ENCODE measurements at places on chromosomes 3 and 15. TPM values are rescaled to one million over a fixed set of nuclear protein-coding genes. Genes with fewer than 3 reads are reported as not detected.

C3orf70 gene
- 44.5 TPM for total RNA-seq

ARRDC4 gene
- 16.9 TPM for total RNA-seq

SMCO1 gene
- not detected for total RNA-seq

- no peak for DNase-seq
Observed at GRCh38 chr3:66153481-66154443, 67.0 kb upstream of the SLC25A26 start.

- no peak for DNase-seq
Observed at GRCh38 chr15:60223176-60223575, 174.6 kb downstream of the ANXA2 start.

- no peak for DNase-seq
Observed at GRCh38 chr3:105580296-105580965, 213.7 kb downstream of the ALCAM start.

DNA sequence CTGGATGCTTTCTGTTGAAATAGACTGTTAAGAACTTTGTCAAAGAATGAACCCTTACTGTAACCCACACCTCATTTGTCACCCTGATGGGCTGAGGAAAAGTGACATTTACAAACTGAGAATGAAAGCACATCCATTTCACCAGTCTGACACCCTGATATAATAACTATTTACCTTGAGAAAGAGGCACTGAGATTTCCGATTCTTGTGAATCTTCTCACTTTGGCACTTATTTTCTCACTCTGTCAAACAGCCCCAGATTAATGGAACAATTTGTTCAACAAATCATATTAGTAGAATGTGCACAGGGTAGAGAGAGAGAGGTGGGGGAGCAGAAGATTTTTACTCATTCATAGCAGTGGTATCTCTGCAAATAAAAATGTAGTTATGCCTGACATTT is 606.9 kb downstream of the MCTP2 start:
- DNase-seq: no peak

- DNase-seq: no peak
Observed at GRCh38 chr3:191328383-191328961, 722 bp upstream of the CCDC50 start.

DNA sequence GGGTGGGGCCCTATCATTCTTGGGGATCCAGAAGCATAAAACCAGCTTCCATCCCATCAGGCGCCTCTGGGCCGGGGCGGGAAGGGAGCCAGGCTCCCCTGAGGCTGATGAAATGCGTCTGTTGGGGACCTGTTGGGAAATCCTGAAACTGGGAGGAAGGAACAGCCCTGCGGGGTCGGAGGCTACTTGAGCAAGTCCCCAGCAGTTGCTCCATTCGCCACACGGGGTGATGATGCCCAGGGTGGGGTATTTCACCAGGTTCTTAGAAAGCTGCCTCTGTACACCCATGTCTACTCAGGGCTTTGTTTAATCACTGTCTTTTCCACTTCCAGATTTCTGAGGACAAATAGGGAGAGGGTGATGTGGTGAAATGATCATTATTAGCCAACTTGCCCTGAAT is 25.4 kb upstream of the TSEN2 start:
- no peak for DNase-seq

GRCh38 chr3:189570916-189571315 is 60.3 kb upstream of the TP63 start:
- DNase-seq: no peak

GRCh38 chr3:61828880-61829721 is 267.7 kb downstream of the PTPRG start:
- no peak for DNase-seq

GRCh38 chr15:74269362-74270035 is 33.4 kb downstream of the CCDC33 start:
- no peak for DNase-seq

DNA sequence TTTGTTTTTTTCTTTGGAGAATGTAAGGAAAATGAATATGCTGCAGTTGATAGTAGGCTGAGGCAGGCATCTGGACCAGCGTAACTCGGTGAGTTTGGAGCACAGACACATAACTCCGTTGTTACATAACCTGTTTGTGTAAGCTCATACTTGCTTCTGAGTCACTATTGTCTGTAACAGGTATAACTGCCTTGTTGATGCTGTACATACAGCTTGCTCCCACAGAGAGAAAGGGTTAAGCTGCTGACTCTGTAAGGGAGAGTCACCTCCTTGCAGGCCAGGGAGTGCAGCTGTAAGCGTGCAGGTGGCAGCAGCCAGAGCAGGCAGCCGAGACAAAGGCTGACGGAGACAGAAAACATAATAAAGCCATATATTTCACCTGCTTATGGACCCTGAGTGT is 20.4 kb downstream of the RETNLB start:
- DNase-seq: no peak

DNA sequence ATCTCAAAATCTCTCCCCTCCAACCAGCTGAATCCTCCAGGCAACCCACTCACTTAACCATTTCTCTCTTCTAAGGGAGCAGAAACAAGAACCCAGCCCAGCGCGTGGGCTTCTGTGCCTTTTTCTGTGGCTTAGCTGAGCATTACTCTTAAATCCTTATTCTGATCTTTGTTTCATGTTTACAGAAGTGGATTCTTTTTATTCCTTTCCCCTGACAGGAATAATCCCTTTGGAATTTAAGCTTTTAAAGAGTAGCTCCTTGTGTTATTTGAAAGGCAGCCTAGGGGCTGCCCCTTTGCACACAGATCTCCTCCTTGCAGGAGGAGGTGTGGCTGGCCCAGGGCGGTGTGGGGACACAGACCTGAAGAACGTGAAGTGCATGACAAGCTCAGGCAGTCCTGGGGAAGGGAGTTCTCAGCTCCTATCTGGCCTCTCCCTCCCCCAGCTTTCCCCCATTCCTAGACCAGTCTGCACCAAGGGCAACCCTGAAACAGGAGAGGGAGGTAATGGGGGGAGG is 77.1 kb upstream of the UBE2E1 start:
- DNase-seq: no peak

Measured in glutamatergic neuron (in vitro differentiated cells).